Nephron progenitor cell (in vitro differentiated cells): ENCODE measurements at places on chromosomes 5 and 9.

DNA sequence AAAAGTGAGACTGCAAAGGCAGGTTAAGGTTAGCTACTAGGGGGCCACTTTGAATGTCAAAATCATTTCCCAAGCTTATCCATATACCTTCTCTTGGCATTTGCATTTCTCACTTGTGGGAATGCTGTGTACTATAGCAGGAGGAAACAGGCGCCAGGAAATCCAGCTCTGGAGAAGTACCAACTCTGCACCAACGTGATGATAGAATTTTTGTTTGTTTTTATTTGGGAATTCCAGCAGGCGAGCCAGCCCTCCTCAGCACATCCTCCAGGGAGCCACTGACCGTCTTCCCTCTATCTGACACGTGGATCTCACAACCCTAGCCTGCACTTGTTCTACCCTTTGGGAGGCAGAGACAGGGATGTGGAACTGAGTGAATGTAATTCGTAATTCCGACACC is 318.0 kb downstream of the ACTL7B start:
- DNase-seq = no peak

- no peak for DNase-seq
Measured at GRCh38 chr5:131952301-131952857, 6.9 kb upstream of the MEIKIN start.

GRCh38 chr5:77266291-77266690 is 55.8 kb downstream of the PDE8B start:
- no peak for DNase-seq

- DNase-seq = no peak
Measured at GRCh38 chr9:9855177-9856078, 757.4 kb downstream of the PTPRD start.
